Muscle of arm (tissue), 14 donors: ENCODE measurements at places on chromosomes 2 and 18. TPM values are rescaled to one million over a fixed set of nuclear protein-coding genes. Genes with fewer than 3 reads are reported as not detected.

Gene FABP1
- polyA plus RNA-seq = 0.75 TPM

Gene CFAP221
- not detected for polyA plus RNA-seq

Gene HDHD2
- 16.7 TPM for polyA plus RNA-seq

Gene VWA3B
- polyA plus RNA-seq = 0.81 TPM

Gene IL36B
- not detected for polyA plus RNA-seq

Gene C2orf72
- 0.66 TPM for polyA plus RNA-seq

GRCh38 chr18:52289392-52289791 is 50.6 kb upstream of the DCC start:
- DNase-seq = no peak

DNA sequence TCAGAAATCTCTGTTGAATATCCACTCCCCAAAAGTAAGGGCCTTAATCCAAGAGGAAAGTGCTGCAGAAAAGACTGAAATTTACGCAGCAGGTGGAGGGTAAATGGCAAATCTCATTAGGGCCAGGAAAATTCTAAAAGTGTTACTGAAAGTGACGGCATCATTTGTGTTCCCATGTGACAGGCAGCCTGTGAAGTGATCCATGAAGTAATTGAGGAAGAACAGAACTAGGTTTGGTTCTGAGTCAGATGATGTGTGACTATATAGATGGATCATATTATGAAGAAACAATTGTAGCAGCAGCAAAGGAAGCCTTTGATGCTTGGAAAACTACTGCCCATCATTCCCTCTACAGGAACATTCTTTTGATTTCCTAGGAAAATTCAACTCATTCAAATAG is 401.2 kb downstream of the TGIF1 start:
- DNase-seq = no peak

DNA sequence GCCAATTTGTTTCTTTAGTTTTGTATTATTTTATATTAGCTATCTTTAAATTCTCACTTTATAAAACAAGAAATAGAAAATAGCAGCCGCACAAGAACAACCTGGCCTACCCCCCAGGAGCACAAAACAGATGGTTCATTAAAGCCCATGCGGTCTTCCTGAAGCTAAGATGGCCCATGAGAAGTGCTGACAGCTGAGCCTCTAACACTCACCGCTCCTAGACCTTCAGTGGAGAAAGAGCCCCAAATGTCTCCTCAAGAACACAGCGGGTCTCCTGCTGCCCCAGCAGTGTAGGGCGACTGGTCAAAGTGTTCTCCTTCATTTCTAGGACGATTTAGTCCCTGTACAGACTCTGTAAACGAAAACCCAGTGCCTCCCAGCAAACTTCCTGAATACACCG is 45.1 kb downstream of the LPIN2 start:
- no peak for DNase-seq

GRCh38 chr2:106342831-106343251 is 125.4 kb downstream of the RGPD3 start:
- DNase-seq = no peak

DNA sequence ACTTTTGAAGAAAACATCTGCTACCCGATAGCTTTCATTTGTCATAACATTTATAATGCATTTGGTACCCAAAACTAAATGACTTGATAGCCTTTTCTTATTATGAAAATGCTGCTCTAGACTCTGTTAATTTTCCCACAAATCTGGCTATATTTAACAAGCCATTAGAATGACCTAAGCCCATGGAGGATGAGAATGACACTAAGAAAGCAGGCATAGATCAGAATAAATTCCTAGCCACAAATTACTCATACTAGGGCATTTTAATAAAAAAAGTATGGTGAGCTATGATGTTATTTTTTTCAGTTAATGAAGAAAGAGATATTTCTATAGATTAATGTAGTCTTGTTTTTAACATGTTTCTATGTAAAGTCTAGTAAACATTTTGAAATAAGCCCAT is 1728.3 kb downstream of the SUCLG1 start:
- no peak for DNase-seq

DNA sequence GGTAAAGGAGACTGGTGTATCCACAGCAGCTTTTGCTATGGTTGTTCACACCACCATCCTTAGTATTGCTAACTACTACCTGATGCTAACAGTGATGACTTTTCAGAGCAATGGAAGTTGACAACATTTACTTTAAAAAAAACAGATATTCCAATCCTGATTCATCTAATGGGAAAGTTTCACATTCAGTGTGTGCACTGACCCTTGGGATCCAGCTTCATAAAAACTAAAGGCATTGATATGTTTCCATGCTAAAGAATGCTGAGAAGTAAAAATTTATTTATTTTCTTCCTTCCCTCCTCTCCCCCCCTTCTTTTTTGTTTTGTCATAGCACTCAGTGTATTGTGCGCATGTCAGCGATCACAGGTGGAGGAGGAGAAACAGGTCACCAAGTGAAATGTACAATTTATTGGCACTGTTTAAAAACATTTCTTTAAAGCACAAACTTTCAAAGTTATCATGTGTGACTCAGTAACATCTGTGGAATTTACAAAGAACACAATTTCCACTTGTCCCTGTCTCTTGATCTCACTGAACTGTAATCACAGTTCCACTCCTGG is 229.9 kb downstream of the ALK start:
- no peak for DNase-seq

- no peak for DNase-seq
Measured at GRCh38 chr2:2717406-2717805, 386.3 kb upstream of the MYT1L start.

DNA sequence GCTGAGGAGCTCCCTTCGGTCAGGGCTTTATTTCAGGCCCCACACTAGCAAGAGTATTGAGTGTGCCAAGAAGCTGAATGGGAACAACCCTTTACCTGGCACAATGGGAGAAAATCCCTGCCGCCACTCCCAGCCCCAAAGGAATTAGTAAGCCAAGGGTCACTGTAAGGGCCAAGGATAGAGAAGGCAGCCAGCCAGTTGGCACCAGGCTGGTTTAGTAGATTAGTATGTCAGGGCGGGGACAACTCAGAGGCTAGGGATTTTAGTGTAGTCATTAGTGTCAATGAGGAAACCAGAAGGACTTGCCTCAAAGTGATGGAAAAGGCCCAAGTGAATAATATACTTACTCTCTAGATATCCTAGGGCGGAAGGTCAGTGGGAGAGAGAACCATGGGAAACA is 34.9 kb upstream of the CYP26B1 start:
- no peak for DNase-seq

- no peak for DNase-seq
Measured at GRCh38 chr2:131014141-131014540, 79.1 kb downstream of the FAM168B start.

DNA sequence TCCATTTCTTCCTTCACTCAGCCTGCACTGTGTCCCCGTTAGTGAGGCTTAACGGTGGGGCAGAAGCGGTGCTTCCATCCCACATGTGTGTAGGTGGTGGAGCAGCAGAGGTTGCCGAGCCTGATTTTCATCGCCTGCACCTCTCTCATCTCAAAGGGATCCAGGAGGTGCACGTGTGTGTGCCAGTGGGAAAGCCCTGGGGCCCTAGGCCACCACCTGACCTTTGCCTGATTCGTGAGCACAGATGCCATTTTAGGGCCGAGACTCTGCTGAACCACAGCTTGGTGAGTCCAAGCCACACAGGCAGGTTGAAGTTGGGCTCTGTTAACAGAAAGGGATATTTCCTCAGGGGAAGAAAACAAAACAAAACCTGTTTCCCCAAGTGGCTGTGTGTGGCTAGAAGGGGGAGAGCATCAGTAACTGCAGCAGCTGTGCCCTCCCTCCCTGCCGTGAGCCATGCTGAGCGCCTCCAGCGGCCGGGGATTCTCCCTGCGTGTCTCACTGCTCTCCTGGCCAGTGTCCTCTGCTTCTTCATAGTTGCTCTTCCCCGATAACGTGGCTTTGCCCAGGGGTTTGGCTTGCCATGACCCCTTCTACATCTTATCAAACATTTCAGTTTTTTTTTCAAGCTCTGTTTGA is 81.5 kb downstream of the MAPRE2 start:
- no peak for DNase-seq

DNA sequence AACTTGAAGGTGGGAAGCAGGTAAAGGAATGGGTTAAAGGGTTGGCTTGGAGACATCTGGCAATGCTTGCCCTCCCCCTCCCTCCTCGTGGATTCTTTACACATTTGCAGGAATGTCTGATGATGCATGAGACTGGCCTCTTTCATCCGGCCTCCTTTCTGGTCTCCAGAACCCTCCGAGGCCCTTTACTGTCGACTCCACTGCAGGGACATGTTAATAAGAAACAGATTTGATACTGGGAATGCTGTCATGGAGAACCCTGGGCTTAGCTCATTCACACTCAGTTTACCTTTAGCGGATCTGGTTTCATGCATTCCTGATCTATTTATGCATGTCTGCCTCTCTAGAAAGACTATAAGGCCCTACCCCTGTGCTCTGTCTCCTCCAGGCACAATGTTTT is 238.7 kb downstream of the TGIF1 start:
- DNase-seq = peak; percentile 31

DNA sequence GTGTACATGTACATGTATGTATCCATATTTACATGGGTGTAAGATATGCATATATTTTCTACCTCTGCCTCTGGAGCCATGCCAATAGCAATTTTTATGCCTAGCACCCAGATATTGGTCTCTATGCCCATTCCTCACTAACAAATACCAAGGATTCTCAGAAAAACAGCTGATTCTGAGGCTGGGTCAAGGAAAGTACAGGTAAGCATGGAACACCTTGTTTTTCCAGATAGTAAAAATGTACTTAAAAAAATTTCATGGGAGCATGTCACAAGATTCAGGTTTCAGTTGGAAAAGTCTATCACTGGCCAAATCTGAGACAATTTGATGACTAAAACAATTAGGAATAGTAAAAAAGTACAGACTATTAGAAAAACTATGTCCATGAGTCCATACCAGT is 114.5 kb upstream of the MAPRE2 start:
- DNase-seq = no peak

DNA sequence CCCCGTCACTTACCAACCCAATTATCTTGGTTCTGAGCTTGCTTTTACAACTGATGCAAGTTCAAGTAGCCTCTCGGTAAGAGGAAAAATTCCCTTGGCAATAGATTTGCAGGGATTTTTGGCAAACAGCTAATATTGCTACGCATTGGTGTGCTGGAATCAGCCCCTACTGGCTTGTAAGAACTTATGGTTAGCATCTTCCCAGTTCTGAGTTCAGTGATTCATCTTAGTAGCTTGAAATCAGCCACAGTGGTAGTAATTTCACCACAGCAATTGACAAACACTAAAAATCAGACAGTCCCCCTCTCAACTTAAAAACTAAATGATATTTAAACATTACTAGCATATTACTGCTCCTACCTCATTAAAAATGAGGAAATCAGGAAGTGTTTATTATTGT is 5.9 kb upstream of the RAX start:
- DNase-seq = no peak

- no peak for DNase-seq
Measured at GRCh38 chr2:95166065-95166763, 605 bp downstream of the ZNF2 start.

DNA sequence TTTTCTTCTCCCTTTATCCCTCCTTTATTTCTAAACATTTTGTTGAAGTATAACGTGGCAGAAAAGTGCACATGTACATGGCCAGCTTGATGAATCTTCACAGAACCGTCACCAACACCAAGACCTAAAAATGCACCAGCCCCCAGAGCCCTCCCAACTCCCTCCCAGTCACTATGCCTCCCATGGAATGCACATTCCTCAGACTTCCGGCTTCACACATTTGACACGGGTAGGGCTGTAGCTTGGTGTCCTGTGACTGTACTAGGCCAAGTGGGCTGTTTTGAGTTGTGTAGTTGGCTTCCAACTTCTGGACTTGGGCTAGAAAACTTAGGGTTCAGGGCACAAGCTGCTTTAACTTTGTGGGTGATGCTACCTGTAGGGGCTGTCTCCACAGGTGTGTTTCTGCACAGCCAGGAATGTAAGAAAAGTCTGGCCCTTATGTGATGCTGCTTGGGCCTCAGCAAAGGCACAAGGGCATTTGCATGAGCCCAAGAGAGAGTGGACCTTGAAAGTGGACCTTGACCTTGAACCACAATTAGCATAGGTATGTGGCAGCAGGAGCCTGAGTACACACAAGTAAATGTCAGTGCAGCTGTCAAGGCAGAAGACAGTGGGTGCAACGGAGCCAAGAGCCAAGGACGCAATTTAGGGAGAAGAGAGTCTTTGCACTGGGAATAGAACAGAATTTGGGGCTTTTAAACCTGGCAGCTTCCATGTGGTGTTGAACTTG is 78.4 kb downstream of the SEPTIN10 start:
- DNase-seq = no peak

- no peak for DNase-seq
Measured at GRCh38 chr18:1304392-1304992, 399.8 kb downstream of the ADCYAP1 start.

- no peak for DNase-seq
Measured at GRCh38 chr2:160670618-160671017, 177.0 kb upstream of the RBMS1 start.

GRCh38 chr2:45342-46130 is 769 bp downstream of the FAM110C start:
- no peak for DNase-seq
